A549 treated with CORT108297 at 1 μM for 4 hours (cell line): ENCODE measurements at places on chromosomes 6 and 20. TPM values are rescaled to one million over a fixed set of nuclear protein-coding genes. Genes with fewer than 3 reads are reported as not detected.

EBF4 gene
- total RNA-seq, result 2.5 to 3.9 TPM (median 3.0 TPM) in 5 replicates

KCNG1 gene
- 15.0 to 32.1 TPM (median 19.5 TPM) in 5 replicates for total RNA-seq

B3GAT2 gene
- total RNA-seq, result 0.02 to 0.03 TPM (median 0.02 TPM) in 5 replicates

SPTLC3 gene
- 0.02 to 0.12 TPM (median 0.10 TPM) in 5 replicates for total RNA-seq

NPBWR2 gene
- not detected in 5 replicates for total RNA-seq

MYCT1 gene
- 0.03 to 0.14 TPM (median 0.03 TPM) in 5 replicates for total RNA-seq

RAET1E gene
- total RNA-seq, result 2.2 to 3.7 TPM (median 2.6 TPM) in 5 replicates

ENTPD6 gene
- 101 to 132 TPM (median 122 TPM) in 5 replicates for total RNA-seq

B4GALT5 gene
- total RNA-seq, result 48.8 to 65.6 TPM (median 60.1 TPM) in 5 replicates
